ENCODE measurements at places on chromosomes 12 and 14. TPM values are rescaled to one million over a fixed set of nuclear protein-coding genes. Genes with fewer than 3 reads are reported as not detected.

DNA sequence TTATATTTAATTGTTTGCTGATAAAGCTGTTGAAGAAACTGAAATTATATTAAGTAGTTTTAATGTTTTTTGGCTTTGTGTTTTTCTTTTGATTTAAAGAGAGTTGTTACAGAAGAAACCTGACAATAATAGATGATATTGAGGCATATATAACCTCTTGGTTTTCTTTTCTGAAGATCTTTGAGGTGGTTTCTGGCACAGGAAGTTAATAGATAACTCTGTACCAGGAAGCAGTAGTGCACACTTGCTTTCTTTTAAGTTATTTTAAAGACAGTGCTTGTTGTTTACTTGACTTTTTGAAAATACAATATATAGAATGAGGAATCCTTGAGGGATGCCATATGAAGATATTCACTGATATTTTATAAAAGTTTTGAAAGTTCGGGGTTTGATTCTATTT lies 209.0 kb upstream of the FBXO33 start:
- ATAC-seq = no peak

- no peak for ATAC-seq
Observed at GRCh38 chr14:58587271-58587670, 50.5 kb upstream of the DACT1 start.

DNA sequence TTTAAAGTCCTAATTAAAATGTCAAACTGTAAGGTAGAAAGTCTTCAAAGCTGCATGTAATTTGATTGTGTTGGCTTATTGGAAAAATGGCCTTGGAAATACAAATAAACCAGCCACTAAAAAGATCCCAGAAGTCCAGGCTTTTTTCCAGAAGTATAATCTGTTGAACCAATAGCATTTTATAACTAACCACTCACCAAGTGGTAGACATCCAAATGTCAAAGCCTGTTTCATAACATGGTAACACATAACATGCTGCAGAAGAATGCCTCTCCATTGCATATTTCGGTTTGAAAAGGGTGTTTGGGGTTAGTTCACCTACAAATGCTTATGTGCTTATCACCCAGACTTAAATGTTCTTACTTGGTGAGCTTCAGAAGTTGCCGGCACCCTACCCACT lies 183.7 kb upstream of the DIO2 start:
- ATAC-seq = no peak

The SLC6A15 gene
- 35.8 TPM for total RNA-seq

The RNASE1 gene
- total RNA-seq = not detected

DNA sequence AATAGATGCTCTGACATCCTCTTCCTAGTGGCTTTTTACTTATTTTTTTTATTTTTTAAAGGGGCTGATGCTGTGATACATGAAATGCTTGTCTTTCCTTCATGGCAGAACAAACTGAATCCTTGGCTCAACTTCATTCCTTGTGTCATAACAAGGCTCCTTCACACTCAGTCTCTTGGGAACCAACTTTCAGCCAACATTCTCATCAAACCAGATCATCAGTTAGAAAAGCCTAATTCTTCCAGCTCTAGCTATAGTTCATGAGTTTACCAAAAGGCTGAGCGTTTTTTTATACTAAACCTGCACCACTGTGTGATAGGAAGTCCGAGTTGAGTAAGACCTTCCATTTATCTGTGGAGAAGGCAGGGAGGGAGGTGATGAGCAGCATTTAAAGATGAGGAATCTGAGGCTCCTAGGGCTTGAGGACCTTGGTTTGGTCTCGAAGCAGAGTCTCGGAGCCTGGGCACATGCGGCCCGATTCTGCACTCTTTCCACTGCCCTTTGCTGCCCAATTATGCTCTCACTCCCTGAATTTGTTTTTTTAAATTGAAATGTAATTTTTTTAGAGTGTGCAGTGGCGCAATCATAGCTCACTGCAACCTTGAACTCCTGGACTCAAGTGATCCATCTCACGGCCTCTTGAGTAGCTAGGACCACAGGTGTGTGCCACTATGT lies 8.2 kb downstream of the GPRC5D start:
- no peak for ATAC-seq

GRCh38 chr14:20247646-20248246 lies 8.7 kb downstream of the OR11H4 start:
- no peak for ATAC-seq

The EFS gene
- 3.6 TPM for total RNA-seq

GRCh38 chr12:108309674-108310312 lies 29.3 kb downstream of the CMKLR1 start:
- no peak for ATAC-seq

- no peak for ATAC-seq
Observed at GRCh38 chr12:32413412-32413811, 14.1 kb downstream of the FGD4 start.

- no peak for ATAC-seq
Observed at GRCh38 chr14:74204491-74204890, 34.8 kb upstream of the VSX2 start.

DNA sequence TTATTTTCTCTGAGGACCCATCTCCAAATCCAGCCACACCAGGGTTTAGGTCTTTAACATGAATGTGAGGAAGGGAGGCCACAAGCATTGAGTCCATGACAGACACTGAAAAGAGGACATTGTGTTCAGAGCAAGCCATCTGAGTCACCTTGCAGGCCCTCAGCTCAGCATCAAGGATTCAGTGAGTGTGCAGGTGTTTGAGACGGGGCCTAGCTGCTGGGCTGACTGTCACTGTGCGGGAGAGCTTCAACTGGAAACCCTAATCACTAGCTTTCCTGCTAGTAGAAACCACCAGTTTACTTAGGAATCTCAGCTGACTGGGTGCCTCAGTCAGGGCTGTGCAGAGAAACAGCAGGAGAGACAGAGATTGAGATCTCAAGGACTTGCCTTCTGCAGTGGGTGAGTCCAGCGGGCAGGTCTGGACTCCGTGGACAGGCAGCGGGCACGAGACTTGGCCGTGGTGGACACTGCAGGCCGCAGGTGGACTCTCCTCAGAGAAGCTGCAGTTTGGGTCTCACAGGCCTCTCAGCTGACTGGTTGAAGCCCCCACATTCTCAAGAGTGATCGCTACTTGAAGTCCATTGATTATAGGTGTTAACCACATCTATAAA lies 86.1 kb upstream of the DYNC1H1 start:
- ATAC-seq = no peak

DNA sequence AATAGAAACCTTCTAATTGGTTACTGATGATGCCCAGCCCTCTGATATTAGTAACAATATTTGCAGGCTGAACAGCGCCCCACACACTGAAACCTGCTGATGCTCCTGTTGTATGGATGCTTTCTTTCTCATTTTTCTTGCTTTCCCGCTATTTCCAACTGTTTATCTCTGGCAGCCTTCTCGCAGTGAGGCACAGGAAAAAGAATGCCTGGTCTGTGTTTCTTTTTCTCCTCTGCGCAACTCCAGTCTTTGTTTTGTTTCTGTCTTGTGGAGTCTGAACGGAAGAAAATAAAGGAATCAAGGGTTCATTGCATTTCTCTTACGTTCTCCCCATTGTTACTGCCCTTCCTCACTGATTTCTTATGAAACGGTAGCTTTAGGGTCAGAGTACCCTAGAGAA lies 451.2 kb downstream of the EGLN3 start:
- peak; percentile 35 for ATAC-seq

DNA sequence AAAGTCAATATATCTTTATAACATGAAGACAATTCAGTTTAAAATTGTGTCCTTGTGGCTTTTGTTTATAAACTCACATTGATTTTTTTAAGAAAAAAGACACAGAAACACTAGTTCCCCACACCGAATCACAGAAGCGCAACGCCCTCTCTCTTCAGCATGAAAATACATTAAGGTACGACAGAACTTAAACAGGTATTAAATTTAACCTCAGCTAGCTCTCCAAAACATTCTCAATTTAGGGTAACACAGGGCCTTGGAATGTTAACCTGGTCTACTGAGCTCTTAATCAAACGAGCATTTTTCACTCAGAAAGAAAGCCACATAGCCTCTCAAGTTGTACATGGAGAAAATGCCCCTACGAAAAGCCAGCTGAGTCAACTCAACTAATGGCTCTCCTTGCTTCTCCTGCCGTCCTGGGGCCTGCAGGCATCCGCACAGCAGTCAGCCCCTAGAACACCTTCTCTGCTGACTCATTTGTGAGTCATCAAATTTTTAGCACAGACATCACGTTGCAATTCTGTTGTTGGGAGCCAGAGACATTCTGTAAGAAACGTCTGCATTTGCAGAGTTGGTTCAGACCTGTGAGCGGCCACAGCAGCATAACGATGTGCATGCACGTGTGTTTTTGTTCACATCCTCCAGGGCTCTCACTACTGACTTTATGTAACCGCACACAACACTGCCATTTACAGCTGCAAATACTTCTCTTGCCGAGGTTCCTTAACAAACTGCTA lies 141.6 kb downstream of the ITPR2 start:
- ATAC-seq = peak; percentile 99

DNA sequence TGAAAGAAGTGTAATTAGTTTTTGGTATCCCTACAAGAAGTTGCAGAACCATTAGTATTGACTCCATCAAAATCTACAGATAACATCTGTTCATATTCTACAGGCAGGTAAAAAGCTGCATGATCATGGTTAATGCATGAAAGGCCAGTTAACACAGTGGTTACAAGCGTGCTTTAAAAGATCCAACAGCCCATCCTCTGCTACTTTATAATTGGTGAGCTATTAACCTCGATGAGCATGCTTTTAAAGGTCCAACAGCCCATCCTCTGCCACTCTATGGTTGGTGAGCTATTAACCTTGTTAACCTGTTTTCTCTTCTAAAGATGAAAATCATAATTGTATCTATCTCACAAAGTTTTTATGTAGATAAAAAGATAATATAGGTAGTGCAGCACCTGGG lies 289.3 kb downstream of the DUSP6 start:
- no peak for ATAC-seq

The CLEC2A gene
- not detected for total RNA-seq

Data from motor neuron (in vitro differentiated cells).